ENCODE measurements at places on chromosomes 5 and 9. TPM values are rescaled to one million over a fixed set of nuclear protein-coding genes. Genes with fewer than 3 reads are reported as not detected.

Gene SPINK6
- total RNA-seq, result not detected

Gene PLPPR1
- total RNA-seq, result not detected

Gene KLHL9
- 17.5 TPM for total RNA-seq

Gene ALG2
- 42.6 TPM for total RNA-seq
